ENCODE measurements at places on chromosomes 12 and 14.

DNA sequence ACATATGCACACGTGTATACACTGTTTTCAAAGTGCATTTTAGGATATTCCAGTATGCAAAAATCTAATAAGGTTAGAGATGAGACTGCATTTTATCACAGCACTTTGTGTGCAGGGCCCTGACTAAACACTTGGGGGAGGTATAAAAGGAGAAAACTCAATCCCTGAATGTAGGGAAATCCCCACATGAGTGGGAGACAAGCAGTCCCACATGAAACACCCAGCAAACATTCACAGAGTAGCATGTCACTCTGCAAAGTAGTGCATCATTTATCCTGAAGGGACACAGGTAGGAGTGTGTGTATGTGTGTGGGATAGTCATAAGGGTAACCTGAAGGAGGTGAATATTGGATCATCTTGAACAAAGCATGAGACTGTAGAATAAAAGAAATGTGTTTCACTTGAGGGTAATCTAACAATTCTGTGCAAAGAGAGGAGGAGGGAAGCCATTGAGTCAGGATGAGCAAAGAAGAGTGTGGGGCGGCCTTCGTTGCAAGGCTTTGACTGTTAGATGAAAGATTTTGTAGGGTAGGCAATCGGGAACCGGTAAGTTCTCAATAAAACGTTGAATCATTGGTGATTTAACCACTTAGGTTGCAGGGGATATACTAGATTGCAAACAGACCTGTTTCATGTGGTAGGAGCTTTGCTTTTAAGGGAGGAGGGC lies 2.9 kb downstream of the PRPF40B start:
- no peak for DNase-seq

GRCh38 chr12:114018669-114019068 lies 52.5 kb upstream of the RBM19 start:
- DNase-seq = no peak

DNA sequence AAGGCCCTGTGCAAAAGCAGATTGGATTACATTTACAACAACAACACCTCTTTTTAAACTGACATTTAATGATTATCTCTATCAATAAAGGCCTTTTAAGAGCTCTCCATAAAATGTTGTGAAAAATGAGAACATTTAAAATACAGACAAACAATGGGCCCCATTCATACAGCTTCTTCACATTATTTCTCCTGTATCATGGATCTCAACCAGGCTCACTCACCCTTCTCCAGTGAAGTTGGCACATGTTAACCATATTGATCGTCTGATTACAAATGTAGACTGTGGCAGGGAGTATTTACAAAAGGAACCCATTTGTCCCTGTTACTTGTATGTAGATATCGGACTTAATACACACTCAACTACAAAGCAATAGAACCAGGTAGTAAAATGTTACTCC lies 220.2 kb upstream of the BTG1 start:
- no peak for DNase-seq

DNA sequence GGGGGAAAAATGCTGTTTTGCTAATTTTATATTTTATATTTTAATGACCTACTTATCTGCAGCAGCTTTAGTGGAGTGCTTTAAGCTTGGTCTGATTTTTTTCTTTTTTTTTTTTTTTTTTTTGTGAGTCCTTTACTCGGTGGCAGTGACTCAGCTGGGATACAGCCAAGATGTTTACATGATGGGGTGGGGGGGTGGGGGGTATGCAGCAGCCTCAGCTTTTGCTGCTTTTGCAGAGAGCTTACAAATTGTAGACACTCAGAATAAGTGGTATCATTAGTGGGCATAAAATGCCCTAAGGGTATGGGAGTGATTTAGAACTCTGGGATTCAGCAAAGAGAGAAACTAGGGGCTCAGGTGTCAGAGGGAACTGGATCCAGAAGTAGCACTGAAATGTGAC lies 38.2 kb upstream of the ARHGAP5 start:
- DNase-seq = no peak

DNA sequence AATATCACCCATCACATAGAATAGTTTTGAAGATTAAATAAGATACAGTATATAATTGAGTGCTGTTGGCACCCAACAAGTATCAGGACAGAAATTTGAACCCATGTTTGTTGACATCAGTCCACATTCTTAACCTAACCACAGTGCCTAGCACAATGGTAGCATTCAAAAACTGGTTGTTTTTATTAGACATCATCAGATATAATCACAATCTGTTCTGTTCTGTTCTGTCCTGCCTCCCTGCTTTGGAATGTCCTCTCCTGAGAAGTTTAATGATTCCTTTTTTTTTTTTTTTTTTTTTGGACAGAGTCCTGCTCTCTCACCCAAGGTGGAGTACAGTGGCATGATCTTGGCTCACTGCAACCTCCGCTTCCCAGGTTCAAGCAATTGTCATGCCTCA lies 476.6 kb downstream of the RMST start:
- DNase-seq = no peak

DNA sequence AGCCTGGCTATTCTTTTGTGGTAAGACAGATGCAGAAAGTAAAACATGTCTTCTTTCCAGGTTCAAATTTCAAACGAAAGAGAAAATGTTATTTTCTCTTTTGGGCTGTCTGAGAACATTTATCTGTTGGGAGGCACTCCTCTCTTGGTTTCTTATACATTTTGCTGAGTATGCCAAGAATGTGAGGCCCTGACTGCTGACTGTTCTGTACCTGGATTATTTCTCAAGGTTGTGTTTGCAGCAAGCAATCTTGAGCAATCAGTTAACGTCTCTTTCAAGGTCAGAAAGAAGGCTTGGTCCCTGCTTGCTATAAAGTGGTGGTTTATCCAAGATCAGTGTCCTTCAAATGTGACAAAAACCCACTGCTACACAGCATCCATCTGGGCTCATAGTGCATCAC lies 9.8 kb downstream of the SSTR1 start:
- no peak for DNase-seq

- no peak for DNase-seq
Measured at GRCh38 chr14:34628681-34629135, 1.2 kb downstream of the SNX6 start.

DNA sequence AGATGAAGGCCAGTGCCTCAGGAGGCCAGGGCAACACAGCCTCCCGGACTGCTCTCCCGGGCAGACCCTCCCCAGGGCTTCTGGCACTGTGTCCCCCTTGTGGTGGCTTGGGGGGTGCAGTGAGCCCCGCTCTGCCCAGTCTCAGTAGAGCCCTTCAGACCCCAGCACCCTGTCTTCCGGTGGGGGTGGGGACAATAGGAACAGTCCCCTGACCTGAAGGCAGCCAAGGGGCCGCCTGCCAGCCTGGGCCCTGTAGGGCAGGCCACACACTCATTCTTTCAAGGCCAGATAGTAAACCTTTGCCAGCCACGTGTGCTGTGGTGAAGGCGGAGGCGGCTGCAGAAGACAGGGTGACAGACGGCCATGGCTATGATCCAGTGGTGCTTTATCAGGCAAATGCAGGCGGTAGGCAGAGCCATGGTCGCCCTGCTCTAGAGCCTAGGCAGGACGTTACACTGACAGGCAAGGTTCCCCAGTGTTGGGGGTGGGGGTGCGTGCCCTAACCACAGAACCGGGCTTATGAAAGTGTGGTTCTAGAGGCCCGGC lies 15.0 kb downstream of the ZFYVE21 start:
- DNase-seq = no peak

GRCh38 chr14:32607399-32607798 lies 278.3 kb downstream of the AKAP6 start:
- DNase-seq = no peak

- no peak for DNase-seq
Measured at GRCh38 chr14:68927956-68928675, 51.0 kb downstream of the ACTN1 start.

DNA sequence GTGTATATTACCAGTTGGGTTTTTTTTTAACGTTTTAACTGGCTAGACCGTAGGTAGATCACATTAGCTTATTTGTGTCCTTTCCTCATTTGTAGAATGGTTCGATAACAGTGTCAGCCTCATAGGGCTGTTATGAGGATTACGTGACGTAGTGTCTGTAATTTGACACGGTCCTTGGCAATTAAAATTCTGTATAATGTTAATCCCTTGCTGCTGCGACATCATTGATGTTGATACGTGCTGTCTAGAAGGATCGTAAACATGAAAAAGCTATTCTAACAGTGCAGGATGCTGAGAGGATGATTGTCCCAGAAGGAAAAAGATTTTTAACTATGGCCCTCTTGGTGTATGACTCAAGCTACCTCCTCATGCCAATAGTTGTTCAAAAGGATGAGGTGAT lies 50.9 kb downstream of the HSP90AA1 start:
- DNase-seq = no peak

DNA sequence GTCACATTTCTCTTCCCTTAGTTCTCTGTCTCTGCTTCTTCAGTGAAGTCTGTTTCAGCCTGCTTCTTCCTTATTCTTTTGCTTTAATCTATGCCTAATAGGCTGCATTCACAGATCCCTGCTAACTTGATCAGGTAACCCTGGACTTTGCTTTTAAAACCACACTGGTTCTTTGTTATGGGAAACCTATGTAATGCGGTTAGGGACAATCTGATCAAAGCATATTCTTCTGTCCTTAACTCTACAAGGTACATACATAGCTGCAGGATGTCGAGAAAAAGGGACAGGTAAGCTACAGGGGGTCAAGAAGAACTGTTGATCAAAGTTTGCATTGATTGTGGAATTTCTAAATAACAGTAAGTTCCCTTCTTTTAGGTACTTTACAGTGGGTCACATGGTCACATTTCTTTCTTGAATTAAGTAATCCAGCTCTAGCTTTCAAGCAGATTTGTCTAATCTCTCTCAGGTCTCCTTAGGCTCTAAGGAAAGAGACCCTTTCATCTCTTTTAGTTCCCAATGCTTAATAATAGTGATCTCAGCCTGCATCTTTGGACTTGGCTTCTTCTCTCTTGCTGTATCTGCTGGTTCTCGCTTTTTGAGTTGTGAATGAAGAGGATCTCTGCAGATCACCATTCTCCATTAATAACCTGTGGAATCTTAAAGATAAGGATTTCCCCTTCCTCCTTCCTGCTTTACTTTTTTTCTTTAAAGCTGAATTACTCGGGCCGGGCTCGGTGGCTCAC lies 3.8 kb downstream of the COPZ1 start:
- DNase-seq = no peak

- no peak for DNase-seq
Measured at GRCh38 chr12:6998715-6999451, 19.4 kb downstream of the LPCAT3 start.

GRCh38 chr12:127445581-127446139 lies 821.3 kb upstream of the TMEM132C start:
- DNase-seq = no peak

- DNase-seq = no peak
Measured at GRCh38 chr12:79552192-79552591, 138.6 kb downstream of the PAWR start.

DNA sequence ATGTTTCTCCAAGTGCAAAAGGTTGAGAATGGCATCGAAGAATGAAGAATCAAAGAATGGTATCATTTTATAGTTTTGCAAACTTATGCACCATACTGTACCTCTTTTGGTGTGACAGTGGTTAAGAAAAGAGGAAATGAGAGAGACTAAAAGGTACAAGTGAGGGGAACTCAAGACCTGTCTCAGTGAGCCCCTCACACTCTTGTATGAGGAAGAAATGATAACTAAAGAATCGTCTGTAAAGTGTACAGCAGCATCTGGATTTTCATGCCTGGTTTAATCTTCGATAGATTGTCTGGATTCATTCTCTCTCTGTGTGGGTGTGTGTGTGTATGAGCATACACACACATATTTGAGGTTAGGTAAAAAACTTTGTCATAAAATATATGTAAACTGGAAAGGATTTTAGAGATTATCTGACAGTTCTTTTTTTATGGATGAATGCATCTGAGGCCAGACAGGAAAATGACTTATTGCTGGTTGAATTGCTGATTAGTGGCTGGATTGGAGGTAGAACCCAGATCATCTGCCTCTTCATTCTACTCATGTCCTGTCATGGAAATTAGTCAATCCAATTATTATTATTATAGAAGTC lies 16.0 kb upstream of the SLC38A2 start:
- DNase-seq = no peak

DNA sequence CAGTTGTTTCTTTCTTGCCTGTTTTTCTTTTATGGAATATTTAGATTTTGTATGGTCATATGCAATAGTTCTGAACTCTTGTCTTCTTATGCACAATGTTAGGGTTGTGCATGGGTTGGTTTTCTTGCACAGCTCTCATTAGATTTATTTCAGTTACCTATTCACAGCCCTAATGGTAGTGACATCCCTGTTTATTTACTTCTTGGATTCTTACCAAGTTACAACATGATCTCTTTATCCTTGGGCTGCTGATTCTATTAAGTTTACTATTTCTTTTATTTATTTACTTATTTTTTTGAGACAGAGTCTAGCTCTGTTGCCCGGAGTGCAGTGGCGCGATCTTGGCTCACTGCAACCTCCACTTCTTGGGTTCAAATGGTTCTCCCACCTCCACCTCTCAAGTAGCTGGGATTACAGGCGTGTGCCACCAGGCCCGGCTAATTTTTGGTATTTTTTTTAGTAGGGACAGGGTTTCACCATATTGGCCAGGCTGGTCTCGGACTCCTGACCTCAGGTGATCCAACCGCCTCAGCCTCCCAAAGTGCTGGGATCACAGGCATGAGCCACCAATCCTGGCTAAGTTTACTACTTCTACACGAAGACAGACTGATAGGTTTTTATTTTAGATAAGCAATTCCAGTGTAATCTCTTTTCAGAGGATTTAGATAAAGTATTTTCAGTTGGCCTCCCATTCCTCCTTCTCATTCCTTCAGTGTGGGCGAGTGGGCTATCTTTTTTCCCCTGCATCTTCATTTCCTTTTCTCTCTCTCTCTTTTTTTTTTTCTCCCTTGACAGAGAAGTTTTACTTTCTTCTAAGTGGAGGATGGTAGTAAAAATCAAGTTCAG lies 395.1 kb upstream of the RGS6 start:
- DNase-seq = no peak

DNA sequence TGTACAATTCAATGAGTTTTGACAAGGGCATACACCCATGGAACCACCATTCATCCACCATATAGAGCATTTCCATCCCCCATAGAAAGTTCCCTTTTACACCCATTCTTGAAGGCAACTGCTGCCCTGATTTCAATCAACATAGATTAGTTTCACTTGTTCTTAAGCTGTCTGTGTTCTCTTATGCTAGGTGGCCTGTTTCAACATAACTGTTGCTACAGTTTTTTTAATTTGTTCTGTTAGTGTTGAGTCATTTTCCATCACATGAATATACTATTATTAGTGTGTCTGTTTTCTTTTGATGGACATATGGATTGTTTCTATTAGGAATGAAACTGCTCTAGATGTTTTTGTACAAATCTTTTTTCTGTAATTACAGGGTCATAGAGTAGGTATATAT lies 123.4 kb downstream of the PTPRQ start:
- no peak for DNase-seq

- no peak for DNase-seq
Measured at GRCh38 chr14:65720171-65720570, 307.6 kb downstream of the FUT8 start.

DNA sequence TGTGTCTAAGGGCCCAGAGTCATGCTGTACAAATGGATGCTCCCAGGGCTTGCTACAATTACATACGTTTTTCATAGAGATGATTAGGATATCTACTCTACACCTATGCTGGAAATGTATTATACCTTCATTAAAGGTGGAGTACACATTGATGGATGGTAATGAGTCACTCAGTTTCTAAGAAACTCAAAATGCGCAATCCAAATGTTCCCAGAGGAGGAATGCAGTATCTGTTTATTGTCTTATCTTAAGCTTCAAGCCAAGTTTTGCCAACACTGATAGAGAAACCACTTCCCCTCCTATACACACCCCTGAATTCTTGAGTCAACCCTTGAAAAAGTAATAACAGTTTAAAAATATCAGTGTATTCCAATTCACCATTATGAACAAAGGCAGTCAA lies 266.6 kb upstream of the FAR2 start:
- no peak for DNase-seq

Data from pulmonary artery endothelial cell (primary cell).